ENCODE measurements at places on chromosomes 2 and 18.
A peak's percentile ranks its signal among the peaks of the same experiment; 100 is the strongest.

DNA sequence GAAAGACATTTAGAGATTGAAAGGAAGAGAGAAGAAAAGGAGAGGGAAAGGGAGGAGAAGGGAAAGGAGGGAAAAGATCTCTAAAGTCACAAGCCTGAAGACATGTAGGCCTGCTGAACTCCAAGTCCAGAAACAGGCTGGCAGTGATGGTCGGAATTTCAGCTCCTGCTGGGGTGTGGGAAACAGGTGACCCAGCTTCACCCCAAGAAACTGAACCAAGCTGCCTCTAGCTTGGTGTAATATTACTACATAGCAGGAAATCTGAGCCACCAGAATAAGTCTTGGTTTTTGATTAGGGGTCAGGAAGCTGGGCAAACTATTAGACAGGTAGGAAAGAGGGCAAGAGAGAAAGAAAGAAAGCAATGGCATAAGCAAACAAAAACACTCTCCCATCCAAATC is 185.8 kb downstream of the PDE11A start:
- no peak for DNase-seq

GRCh38 chr2:163717515-163717914 is 18.3 kb downstream of the FIGN start:
- DNase-seq: no peak

- DNase-seq: no peak
Measured at GRCh38 chr2:182668671-182669070, 47.4 kb upstream of the DNAJC10 start.

- no peak for DNase-seq
Measured at GRCh38 chr18:56000041-56000440, 412.0 kb upstream of the TCF4 start.

GRCh38 chr2:190418727-190419126 is 10.6 kb downstream of the MFSD6 start:
- no peak for DNase-seq

- DNase-seq: no peak
Measured at GRCh38 chr2:43408407-43409160, 182.2 kb upstream of the ZFP36L2 start.

GRCh38 chr2:30354621-30355020 is 92.4 kb upstream of the LCLAT1 start:
- no peak for DNase-seq

DNA sequence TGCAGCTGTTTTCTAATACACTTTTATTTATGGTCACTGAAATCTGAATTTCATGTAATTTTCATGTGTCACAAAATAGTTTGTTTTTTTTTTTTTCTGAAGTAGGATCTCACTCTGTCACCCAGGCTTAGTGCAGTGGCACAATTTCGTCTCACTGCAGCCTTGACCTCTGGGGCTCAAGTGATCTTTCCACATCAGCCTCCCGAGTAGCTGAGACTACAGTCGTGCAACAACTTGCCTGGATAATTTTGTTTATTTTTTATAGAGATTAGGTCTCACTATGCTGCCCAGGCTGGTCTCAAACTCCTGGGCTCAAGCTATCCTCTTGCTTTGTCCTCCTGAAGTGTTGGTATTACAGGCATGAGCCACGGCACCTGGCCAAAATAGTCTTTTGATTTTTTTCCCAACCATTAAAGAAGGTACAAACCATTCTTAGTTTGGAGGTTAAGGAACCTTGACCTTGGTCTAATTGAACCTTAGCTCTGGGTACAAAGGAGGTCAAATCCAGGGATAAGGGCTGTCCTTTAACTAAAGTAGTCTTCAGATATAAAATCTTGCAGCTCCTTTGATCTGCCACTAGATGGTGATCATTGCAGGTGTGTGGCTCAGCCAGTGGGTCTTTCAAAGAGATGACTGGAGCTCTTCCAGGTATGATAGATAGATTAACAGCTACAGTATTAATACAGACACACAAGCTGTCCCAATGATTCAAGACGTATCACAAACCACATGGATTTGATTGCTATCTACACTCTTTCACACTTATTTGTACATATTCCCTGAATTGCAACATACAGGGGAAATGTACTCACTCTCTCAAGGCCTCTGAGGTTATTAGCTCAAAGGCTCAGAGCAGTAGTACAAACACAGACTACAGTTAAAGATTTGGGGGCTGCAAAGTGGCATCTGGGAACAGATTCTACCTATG is 4.7 kb upstream of the KRCC1 start:
- DNase-seq: peak; percentile 32

DNA sequence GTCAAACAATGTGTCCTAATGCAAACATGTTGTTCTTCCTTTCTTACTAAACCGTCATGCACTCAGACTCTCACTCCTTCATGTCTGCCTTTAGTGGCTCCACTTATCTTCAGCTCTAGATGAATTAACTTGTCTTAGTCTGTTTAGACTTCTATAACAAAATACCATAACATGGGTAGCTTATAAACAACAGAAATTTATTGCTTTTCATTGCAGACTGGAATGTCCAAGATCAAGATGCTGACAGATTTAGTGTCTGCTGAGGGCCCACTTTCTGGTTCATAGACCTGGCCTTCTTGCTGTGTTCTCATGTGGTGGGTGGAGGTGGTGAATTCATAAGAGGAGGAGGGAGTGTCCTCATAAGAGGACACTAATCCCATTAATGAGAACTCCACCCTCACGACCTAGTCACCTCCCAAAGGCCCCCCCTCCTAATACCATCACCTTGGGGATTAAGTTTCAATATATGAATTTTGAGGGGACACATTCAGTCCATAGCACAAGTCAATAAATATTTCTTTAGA is 32.3 kb downstream of the RALBP1 start:
- DNase-seq: no peak

GRCh38 chr2:172655091-172655837 is 80.4 kb upstream of the RAPGEF4 start:
- no peak for DNase-seq

DNA sequence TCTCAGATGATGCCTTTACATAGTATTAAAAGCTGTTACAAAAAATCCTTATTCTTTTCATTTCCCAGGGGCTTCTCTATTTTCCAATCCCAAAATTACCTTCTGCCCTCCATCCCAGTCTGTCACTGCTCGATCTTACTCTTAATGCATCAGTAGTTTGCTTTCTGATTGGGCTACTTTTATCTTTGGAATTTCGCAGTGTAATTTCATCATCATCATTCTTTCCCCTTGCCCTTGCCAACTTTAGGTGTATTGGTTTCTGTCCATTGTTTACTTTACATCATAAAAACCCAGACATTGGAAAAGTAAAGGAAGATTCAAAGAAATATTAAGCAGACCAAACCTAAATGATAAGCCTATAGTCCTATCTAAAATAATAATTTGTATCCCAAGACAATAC is 457.2 kb downstream of the PIK3C3 start:
- no peak for DNase-seq

- no peak for DNase-seq
Measured at GRCh38 chr18:9022397-9023155, 79.9 kb upstream of the NDUFV2 start.

GRCh38 chr2:224264259-224264658 is 137.6 kb downstream of the FAM124B start:
- no peak for DNase-seq

DNA sequence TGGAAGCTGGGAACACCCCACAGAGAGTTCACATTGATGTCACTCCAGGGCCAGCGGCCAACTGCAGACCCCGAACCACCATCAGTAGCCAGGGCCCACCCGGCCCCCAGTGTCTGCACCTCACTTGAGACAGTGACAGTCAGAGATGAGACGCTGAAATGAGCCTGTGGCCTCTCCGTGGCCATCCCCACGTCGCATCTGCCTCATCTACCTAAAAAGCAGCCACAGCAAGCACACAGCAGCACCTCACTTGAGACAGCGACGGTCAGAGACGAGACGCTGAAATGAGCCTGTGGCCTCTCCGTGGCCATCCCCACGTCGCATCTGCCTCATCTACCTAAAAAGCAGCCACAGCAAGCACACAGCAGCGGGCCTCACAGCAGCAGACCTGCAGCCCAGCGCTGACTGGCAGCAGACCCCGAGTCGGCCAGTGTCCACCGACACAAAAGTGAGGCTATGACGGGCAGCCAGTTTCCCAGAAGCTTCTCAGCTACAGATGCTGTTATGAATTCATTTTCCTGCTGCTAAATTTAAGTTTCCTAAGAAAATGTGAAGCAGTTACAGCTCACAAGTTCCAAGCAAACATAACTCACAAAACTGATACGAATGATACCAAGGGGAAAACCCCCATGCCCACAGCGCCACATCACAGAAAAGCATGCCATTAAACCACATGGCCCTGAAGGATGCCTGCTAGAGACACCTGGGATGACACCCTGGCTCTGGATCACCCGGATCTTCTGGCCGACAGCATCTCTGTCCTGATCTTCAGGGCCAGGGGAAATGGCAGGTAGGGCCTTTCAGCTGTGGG is 27.7 kb downstream of the SNORC start:
- no peak for DNase-seq

DNA sequence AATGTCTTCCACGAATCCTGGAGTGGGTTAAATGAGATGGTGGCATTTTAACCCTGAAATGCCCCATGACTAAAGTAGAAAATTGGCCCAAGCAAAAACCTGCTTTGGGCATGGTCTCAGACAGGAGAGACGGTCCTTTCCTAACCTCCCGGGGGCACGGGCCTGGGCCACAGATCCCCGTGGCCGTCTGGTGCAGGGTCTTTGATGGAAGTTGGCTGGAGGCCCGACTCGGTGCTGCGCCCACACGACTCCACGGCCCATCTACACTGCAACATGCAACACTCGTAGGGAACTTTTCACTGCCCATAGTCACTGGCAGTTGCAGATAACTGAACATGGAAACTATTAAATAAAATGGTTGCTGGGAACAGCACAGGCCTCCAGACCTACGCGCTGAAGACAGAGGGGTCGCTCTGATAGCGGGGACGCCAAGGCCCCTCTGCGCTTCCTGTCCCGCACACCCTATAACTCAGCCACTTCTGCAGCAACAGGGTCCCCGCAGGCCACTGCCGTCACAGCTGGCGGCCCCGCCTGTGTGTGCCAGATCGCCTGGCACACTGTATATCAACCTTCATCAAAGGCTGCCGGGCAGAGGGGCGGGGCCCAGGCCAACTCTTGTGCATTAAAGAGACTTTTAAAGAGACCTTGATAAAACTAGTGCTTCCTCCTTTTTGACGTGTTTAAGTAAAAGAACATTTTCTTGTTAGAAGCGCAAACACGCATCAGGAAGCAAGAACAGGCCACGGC is 214.1 kb downstream of the TWIST2 start:
- no peak for DNase-seq

Data from activated CD4-positive, alpha-beta T cell treated with anti-CD3 and anti-CD28 coated beads for 4 hours (primary cell).